ENCODE measurements at places on chromosomes 7 and 10. TPM values are rescaled to one million over a fixed set of nuclear protein-coding genes. Genes with fewer than 3 reads are reported as not detected.

Gene GARIN1A
- total RNA-seq = 0.63 TPM

DNA sequence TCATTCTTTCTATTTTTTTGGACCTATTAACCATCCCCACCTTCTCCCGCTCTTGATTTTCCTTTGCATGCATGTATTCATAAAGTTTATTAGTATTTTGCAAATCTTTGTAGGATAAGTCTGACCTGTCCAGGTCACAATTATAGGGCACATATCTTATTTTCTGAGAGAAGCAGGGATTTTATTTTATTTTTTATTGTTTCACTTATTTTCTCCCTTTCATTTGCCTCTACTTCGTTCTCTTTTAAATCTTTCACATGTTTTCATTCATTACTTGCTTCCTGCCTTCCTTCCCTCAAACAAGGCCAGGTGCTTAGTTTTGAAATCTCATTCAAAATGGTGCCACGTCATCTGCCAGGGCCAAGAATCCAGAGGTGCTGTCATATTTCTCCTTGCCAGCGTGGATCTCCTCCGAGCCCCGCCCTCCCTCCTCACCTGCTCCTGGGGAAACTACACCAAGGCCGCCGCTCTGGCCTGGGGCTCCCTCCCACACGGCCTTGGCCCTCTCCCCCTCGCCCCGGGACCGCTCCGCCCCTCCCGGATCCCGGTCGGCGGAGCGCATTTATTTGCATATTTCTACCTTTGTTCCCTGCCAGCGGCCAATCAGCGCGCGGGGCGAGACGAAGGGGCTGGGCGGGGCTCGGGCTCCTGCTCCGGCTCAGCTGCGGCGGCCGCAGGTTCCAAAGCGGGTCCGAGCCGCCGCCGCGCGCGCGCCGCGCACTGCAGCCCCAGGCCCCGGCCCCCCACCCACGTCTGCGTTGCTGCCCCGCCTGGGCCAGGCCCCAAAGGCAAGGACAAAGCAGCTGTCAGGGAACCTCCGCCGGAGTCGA, at the start of gene TSPAN13:
TSPAN13 (plus strand) TSS at position 654 of the 830 bp plus-strand sequence. CDS start 213 bp downstream, outside the sequence.
- no peak for DNase-seq

DNA sequence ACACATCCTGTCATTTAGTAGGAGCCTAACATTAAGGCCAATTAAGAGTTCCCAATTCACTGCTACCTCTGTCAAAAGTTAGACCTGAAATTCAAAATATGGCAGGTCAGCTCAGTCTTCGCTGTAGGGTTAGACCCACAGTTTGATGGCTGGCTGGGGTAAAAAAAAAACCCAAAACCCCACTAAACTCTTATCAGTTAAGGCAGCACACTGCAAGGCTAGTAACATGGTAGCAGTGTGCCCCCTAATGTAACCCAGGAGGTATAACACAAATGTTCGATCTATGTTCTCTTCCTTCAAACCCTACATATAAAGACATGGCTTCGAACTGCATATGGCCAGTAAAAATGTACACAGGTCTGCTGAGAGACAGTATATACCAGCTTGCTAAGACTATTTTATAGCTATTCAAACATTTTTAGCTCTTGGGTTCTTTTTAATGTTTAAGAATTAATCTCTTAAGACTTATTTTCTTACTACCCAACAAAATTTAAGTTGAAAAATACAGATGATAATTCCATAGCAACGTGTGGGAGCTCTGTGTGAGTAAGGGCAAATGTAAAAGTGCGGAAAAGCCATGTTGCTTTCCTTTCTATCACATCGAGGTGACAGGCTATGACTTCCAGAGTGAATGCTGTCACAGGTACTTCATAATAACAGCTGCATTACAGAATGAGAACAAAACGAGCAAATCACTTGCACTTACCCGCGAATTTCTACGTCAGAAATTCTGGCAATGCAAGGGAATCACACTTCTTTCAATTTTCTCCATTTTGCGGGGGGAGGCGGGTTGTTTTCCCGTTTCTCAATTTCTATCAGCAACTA, 168.4 kb upstream of the IMMP2L start:
- DNase-seq = no peak

- DNase-seq = no peak
Measured at GRCh38 chr10:58937423-58937822, 239.0 kb upstream of the PHYHIPL start.

- DNase-seq = no peak
Measured at GRCh38 chr10:91444211-91445182, 34.4 kb downstream of the HECTD2 start.
